ACHN (cell line): ENCODE measurements at places on chromosomes 1 and 21.

DNA sequence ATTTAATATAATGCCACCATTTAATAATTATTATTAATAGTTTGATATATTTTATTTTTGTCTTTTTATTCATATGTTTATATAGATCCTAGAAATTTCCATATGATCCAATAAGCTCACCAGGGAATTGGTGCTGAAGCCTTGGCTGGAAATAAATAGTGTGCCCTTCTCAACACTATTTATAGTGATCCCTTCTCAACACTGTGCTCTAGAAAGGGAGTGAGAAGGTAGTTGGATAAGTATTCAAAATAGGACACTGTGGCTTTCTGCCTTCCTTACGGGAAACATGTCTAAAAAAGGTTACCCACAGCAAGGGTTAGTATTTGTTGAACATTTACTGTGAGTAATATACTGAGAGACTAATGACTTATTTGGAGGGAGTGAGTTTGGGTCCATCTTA, 496.1 kb downstream of the NEGR1 start:
- DNase-seq: no peak

DNA sequence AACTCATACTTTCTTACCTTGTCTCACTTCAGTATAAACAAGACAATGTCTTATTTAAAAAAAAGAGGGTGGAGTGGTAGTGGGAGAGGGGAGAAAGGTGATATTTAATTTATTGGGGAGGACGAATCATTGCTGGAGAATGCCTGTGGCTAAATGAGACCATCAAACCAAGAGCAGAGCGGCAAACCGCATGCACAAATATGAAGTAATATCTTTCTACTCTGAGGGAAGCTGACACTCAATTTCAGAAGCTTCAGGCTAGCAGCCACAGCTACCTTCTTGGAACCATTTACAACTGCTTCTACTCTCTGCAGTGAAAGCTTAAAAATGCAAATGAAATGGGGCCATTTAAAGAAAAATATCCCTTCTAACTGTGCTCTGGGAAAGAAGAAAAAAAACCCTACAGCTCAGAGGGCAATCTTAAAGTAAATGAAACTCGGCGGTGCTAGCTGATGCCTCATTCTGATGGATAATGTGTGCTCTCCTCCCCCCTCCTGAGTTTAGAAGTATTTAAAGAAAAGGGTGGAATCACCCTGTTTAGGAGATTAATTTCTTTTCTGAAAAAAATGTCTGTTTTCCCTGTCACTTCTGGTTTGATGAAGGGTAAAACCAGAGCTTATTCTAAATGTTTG, 178.2 kb upstream of the CAMK1G start:
- DNase-seq: no peak

- DNase-seq: peak; percentile 77
Measured at GRCh38 chr1:201530741-201531531, 8.0 kb upstream of the NAV1 start.

- no peak for DNase-seq
Measured at GRCh38 chr1:115326419-115326818, 11.6 kb downstream of the NGF start.
